ENCODE measurements at places on chromosomes 16 and 17. TPM values are rescaled to one million over a fixed set of nuclear protein-coding genes. Genes with fewer than 3 reads are reported as not detected.

DNA sequence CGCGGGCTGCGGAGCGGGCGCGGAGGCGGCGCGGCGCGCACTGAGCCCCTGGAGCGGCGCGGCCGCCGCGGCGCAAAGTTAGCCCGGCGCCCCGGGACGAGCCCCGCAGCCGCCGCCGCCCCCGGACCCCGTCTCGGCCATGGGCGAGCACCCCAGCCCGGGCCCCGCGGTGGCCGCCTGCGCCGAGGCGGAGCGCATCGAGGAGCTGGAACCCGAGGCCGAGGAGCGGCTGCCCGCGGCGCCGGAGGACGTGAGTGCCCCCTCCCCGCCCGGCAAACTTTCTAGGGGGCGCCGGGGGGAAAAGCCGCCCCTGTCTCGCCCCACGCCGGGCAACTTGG lies 388 bp downstream of the RHBDL3 start:
- no peak for DNase-seq

Gene EVPLL
- polyA plus RNA-seq, result not detected

Gene TNFSF13
- polyA plus RNA-seq, result 5.4 TPM

- DNase-seq, result peak; percentile 29
Observed at GRCh38 chr16:82027629-82028064, 7.4 kb upstream of the HSD17B2 start.

Gene NTN1
- 0.44 TPM for polyA plus RNA-seq

DNA sequence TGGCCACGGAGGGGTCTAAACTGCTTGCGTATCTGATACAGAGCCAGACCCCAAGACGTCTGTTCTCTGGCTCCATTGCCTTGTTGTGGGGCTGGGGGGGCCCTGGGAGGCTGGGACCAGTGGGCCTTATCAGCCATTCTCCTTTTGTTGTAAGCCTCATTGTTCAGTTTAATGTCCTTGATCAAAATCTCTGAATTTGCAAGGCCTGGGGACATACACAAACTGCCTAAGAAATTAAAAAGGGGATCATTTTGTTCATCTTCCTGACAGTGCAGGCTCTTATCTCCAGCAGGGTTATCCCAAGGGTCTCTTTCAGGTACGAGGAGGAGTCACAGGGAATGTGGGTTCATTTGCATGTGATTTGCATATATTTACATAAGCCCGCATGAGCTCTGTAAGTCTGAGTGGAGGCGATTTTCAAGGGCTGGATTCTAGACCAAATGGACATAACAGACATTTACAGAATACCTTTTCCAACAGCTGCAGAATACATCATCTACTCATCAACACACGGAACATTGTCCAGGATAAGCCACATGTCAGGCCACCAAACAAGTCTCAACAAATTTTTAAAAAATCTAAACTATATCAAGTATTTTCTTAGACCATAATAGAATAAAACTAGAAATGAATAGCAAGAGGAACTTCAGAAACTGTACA lies 269.8 kb downstream of the RBFOX1 start:
- DNase-seq, result no peak

Gene ZPBP2
- not detected for polyA plus RNA-seq

- DNase-seq, result no peak
Observed at GRCh38 chr17:41010441-41010840, 1.5 kb upstream of the KRTAP3-1 start.

GRCh38 chr17:1275962-1276736 lies 3.3 kb upstream of the TRARG1 start:
- peak; percentile 69 for DNase-seq

DNA sequence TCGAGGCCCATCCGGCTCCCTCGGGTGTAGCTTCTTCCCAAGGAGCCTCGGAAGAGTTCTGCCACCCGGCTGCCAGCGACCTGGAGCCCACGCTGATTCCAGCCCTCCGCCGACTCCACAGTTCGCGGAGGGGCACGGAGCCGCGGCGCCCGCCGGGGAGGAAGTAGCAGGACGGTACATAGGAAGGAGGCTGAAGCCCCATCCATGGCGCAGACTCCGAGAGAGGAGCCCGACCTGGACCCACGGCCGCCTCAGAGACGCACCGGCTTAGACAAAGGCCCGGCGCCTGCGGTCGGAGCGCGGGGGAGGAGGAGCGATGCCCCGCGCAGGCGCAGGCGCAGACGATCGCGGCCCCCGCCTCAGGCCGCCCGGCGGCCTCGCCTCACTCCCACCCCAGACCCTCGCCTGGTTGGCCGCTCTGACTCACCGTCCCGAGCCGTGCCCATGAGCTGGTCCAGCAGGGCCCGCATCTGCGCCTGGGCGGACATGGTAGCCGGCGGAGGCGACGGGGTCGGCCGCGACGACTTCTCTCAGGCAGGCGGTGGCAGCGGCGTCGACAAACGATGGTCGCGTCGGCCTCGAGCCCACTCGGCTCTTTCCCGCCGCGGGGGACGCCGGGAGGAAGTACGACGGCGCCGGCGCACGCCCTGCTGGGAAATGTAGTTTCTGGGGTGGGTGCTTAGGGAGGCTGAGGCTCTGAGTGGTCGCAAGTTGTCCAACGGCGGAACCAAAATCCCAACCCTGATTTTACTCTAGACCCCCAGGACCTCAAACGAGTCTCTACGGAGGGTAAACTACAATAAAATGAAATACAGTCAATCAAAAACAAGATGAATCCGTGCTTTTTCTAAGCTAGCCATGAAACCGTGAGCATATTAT lies at the start of gene LUC7L:
LUC7L (minus strand) TSS at position 598 of the 879 bp plus-strand sequence; CDS start at position 488, 110 bp downstream.
- DNase-seq, result peak; percentile 94

GRCh38 chr16:29821643-29822115 lies 1.4 kb downstream of the MVP start:
- DNase-seq, result peak; percentile 70

Gene SULT1A1
- 19.5 TPM for polyA plus RNA-seq

- no peak for DNase-seq
Observed at GRCh38 chr17:46169913-46170638, 23.2 kb downstream of the KANSL1 start.

GRCh38 chr17:7809086-7809790 lies 24.8 kb upstream of the KDM6B start:
- no peak for DNase-seq

Gene CCDC154
- 4.6 TPM for polyA plus RNA-seq
